ENCODE measurements at places on chromosomes 3 and 15.

- DNase-seq: no peak
These were observed 320.2 kb upstream of the MME start for GRCh38 chr3:154759966-154760365.

GRCh38 chr3:59446775-59447465 is 397.1 kb upstream of the CFAP20DC start:
- DNase-seq: no peak

- no peak for DNase-seq
These were observed 54.3 kb downstream of the LRRN1 start for GRCh38 chr3:3853544-3853943.

DNA sequence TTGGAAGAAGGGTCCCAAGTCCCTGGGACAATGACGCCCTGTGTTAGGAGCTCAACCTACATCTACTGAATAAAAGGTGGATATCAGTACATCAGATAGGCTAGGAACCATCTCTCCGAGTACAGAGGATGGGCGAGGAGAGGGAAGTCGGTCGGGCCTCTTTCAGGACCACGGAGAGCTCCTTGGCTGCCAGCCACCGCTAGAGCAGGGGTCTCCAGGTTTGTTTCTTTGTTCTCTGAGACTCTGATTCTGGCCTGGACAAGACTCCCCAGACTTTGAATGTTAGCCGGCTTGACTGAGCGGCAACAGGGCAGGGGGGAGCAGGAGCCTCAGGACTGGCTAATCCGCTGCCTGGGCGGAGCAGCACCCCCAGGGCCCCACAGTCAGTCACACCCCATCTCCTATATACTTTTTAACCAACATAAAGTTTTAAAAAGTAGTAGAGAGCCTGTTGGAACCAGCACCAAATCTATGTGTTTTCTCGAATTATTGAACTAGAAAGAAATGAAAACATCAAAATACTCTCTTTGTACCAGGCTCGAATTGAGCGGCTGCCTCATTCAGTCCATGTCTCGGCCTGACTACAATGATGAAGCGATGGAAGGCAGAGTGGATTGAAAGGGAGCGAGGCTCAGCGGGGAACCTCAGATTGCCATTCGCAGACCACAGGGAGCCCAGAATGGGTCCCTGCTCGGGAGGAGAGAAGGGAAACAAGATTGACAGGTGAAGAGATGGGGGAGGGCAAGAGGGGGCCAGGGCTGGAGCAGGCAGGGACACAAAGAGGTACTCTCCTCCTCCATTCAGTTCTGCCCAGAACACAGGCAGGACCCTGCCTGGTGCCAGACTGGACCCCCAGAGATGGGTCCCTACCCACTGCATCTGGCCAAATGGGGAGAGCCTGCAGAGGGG is 131.6 kb downstream of the TPRA1 start:
- DNase-seq: no peak

- no peak for DNase-seq
These were observed 1.5 kb downstream of the ABHD5 start for GRCh38 chr3:43692085-43692855.

DNA sequence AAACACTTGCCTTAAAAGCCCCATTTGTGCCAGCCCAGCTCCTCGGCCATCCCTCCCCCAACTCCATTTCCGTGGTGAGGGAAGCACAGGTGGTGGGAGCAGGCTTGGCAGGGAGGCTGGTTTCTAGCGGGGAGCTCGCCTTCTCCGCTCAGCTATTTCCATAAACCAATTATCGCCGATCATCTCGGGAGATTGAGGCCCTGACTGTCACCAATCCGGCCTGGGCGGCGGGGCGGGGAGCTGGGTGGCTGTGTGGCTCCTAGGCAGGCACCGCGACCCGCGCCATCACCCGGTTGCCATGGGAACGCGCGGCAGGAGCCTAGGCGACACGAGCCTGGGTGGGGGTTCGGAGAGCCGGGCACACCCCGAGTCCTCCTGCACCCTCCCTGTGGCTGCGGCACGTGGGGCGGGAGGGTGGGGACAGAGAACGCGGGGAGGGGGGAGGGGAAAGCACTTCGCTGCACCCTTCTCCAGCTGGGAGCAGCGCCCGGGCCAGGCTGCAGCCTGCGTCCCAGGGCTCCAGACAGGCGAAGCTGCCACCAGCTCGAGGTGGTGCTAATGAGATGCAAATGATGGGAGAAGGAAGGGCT is 9.3 kb downstream of the CCDC33 start:
- no peak for DNase-seq

DNA sequence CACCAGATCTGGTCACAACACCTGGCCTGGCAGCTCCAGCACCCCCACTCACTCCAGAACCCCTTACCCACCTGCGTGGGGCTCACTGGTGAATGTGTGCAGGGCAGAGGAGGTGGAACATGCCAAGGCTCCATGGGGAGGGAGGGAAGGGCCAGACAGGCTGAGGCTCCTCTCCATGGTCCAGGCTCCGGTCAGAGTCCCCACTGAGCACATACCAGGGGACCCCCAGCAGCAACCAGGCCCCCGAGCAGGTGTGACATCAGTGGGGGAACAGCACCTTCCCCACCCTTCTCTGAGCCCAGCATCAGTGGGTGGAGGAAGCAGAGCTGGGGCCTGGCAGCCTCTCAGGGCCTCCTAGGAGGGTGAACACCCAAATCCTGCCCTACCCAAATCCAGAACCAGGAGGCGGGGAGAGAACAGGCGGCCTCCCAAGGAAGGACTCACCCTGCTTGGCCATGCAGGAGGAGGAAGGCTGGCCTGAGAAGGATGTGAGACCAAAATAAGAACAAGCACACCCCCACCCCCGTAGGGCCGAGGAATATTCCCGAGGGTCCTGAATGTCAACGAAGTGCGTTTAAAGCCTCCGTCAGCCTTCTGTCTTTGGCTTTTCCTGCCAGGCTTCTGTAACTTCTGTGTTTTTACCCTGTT is 1.1 kb upstream of the GP9 start:
- DNase-seq: no peak

GRCh38 chr3:14581334-14582044 is 41.3 kb upstream of the GRIP2 start:
- peak; percentile 62 for DNase-seq

DNA sequence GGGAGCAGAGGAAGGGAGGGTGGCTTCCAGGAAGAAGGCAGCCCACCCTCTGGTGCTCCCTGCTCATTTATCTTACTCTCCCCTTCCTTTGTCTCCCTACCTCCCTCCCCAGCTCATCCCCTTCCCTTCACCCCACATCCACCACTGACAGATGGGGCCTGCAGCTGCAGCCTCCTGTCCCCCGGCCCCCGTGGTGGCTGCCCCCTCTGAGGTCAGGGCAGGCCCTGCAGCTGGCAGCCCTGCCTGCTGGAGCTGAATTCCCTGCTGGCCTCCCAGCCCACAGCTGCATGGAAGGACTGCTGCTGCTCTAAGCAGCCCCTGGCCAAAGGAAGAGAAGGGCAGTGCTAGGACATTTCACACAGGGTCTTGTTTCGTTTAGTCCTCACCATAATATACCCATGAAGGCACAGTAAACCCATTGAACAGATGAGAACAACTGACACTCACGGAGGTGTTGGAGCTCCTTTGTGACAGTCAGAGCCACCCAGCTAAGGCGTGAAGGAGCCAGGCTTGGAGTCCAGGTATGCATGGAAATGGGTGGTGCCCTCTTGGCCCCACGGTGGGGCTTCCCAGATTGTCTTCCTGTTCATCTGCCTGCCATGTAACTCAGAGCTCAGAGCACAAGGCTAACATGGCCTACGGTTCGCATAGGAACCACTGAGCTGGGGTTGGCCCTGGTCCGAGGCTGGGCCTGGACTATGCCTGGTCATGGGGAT is 121.7 kb upstream of the PRR20G start:
- DNase-seq: no peak

DNA sequence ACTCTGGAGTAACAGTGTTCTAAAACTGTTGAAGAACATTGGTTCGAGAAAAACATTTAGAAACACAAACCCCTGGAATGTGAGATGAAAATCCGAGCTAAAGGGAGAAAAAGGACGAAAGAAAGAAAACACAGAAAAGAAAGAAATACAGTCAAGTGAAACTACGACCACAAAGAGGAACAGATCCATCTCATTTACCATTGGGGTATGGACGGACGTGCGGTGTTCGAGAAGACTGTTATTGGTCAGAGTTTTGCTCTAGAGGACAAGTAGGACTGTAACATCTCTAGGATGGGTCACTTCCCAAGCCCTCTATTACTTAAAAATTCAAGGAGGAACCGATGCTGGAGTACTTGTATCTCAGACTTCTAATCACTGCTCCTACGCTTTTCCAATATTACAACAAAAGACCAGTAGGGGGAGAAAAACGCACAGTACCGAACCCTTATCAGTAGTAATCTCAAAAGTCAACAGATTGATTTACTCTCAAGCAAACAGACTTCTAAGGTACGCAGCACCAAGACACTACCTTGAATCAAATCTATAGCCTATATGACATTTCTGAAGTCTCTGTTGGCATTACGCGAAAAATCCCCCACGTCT is 1.1 kb upstream of the PIK3CA start:
- DNase-seq: peak; percentile 30

DNA sequence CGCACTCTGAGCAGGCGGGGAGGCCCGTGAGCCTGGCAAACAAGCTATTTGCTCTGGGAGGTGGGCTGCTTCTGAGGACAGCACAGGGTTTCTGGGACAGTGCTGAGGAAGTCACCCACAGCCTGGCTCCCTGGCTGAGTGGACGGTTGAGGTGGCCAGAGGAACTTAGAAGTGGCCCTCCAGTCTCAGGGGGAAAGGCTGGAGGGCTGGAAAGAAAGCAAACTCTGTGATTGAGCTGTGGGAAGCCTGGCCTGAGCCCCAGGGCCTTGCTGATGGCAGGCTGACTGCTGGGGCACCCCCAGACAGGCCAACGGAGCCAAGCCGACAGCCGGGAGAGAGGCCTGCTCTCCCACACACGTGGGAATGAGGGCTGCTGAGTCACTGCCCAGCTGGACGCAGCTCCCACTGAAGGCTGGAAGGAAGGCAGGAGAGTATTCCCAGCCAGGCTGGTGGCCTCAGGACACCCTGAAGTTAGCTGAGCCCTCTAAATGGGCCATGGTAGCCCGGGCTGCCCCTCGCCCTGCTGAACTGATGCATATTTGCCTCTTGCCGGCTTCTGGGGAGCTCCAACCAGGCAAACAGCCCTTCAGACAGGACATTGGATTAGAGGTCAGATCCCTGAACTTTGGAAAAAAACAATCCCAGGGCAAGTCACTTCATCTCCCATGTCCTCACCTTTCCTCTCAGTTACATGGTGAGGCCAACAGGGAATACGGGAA is 98.0 kb upstream of the TLE3 start:
- peak; percentile 94 for DNase-seq

- no peak for DNase-seq
These were observed 4.6 kb upstream of the P2RY14 start for GRCh38 chr3:151282921-151283320.

DNA sequence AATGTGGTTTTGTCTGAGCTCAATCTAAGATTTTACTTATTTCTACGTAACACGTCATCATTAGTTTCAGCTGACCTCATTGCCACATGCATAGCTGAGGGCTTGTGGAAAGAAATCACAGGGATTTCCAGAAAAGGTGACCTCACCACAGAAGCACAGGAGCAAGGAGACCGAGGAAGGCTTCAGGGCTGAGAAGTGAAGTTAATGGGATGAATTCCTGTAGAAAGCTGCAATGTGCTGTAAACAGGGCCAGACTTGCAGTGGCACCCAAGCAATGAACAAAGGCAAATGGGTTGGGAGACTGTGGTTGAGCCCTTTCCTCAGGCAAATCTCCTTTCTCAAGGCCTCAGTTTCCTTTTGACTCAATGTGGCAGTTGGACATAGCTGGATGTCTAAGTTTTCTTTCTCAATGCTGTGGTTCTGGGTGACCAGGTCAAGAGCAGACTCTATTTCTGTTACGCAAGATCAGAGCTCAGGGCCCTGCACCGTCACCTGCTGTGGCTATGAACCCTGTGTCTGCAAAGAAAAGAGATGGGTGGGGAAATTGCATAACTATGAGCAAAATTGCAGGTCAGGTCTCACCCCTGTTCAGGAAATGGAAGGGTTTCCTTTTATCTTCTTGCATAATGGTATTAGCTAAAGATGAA is 252.2 kb upstream of the TBL1XR1 start:
- no peak for DNase-seq

GRCh38 chr3:71753701-71754609 is at the start of gene GPR27:
Gene GPR27 (plus strand): TSS chr3:71753855. CDS start chr3:71754050, 195 bp downstream.
- peak; percentile 22 for DNase-seq

DNA sequence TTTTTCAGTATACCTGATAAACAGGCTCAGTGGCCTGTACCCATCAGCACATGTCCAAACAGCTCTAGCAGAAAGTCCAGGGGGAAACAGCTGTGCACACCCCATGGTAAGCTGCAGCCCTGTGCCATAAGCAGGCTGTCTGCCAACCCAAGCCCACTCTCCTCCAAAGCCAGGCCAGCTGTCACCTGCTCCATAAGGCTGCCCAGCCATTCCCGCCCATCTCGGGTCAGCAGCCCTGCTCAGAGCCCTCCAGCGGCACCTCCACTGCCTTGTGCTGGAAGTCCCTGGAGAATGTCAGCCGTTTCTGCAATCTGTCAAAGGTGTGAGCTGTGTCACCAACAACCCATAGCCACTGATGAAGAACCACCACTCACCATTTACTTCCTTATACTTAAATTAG is 82.0 kb downstream of the NTRK3 start:
- DNase-seq: no peak

DNA sequence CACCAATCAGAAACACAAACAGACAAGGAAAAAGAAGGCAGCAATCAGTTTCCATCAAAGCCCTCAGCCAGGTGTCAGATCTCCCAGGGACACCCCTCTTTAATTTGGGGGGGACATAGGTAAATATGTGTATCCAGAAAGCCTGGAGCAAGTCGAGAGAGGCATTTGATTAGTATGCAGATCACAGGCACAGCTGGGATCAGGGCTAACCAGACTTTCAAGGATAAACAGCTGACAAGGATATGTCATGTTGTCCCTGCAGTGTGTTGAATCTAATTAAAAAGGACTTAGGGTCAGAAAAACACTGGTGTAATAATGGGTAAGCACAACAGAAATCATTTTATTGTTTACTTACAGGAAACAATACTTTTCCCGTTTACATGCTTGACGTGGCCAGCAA is 30.2 kb downstream of the NSMCE3 start:
- DNase-seq: no peak

GRCh38 chr15:31869686-31870307 is 160.5 kb upstream of the CHRNA7 start:
- peak; percentile 33 for DNase-seq

- DNase-seq: no peak
These were observed 131.7 kb upstream of the PLXND1 start for GRCh38 chr3:129738172-129738571.

DNA sequence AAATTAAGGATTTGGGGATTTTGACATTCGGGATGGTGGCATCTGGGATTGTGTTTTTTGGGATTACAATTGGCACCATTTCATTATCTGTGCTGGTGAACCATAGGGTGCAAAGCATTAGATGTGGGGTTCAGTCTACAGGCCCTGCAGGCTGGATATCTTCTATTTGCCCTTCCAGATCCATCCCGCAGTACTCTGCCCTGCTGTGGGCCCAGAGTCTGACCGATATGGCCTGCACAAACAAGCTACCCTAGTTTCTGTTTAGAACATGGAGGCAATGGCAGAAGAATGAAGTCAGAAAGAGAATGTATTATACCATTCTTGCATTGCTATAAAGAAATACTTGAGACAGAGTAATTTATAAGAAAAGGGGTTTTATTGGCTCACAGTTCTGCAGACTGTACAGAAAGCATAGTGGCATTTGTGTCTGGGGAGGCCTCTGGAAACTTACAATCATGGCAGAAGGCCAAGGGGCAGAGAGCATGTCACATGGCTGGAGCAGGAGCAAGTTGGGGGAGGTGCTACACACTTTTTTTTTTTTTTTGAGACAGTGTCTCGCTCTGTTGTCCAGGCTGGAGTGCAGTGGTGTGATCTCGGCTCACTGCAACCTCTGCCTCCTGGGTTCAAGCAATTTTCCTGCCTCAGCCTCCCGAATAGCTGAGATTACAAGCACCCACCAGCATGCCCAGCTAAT is 93.7 kb downstream of the NCEH1 start:
- no peak for DNase-seq

- DNase-seq: no peak
These were observed 68.7 kb downstream of the SMAD6 start for GRCh38 chr15:66770518-66771350.

All from body of pancreas (tissue), 4 donors.